ENCODE measurements at places on chromosomes 7 and 10.

GRCh38 chr7:107609811-107610261 is 29.8 kb downstream of the BCAP29 start:
- no peak for DNase-seq

- no peak for DNase-seq
Observed at GRCh38 chr10:99775850-99776249, 6.6 kb upstream of the ABCC2 start.

GRCh38 chr7:71325151-71325550 is 193.2 kb downstream of the GALNT17 start:
- no peak for DNase-seq

DNA sequence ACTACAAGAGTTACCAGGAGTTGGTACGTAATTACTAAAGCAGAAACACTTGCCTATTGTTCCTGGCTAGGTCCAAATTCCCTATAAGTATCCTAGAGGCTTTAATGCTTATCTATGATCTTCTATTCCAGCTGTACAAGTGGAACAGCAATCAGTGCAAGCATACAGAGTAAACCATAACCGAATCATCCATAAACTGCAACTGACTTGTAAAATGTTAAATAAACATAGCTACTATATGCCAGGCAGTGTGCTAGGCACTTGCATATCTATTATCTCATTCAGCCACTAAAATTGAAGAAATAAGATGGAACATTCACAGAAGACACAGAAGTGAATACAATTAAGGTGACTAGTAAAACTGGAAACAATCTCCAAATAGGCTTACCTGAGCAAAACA is 55.7 kb downstream of the IRF5 start:
- no peak for DNase-seq

DNA sequence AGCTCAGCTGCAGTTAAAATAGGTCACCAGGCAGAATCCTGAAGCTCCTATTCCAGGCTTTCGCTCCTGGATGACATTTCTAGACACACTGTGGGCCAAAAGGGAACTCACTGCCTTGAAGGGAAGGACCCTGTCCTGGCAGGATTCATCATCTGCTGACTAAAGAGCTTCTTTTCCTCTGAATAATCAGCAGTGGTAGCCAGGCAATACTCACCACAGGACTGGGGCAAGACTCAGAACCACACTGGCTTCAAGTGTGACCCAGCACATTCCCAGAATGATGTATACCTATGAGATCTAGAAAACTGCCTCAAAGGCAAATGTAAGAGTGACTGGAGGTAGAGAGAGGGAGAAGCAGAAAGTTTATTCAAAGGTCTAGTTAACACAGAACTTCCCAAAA is 29.5 kb upstream of the EBF3 start:
- DNase-seq: no peak

GRCh38 chr7:128904381-128905197 is 5.9 kb downstream of the KCP start:
- DNase-seq: peak; percentile 75

DNA sequence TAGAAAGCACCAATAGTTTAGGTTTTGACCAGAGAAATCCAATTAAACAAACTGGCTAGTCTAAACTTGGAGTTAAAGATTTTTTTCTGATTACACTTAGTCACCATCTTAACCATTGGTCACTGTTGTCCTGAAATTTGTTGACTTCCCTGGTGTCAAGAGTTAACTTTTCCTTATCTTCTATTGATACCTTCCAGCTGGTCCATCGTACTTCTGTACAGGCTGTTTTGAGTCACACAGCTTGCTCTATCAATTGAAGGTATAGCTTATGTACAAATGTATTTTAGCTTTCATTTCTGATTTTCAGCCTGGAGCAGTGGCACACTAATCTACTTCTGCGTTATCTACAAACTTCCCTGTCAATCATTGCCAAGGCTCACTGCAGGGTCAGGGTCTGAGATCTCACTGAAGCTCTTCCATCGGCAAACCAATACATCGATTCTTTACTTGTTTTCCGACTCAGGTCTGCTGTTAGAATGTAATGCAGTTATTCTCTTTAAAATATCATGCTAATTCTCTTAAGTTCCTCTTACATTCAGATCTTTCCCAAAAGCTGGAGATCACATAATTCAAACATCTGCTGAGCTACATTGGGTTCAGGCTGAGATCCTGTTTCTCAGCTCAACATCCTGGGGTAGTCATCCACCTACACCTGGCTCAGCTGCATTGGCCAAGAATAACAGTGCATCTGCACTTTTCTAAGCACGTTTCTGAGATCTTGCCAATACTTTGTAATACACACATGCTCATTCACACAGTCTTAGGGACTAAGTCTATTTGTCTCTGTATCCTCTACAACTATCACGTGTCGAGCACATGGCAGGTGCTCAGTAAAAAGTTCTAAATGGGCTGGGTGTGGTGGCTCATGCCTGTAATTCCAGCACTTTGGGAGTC is 11.3 kb downstream of the MRPS33 start:
- no peak for DNase-seq

DNA sequence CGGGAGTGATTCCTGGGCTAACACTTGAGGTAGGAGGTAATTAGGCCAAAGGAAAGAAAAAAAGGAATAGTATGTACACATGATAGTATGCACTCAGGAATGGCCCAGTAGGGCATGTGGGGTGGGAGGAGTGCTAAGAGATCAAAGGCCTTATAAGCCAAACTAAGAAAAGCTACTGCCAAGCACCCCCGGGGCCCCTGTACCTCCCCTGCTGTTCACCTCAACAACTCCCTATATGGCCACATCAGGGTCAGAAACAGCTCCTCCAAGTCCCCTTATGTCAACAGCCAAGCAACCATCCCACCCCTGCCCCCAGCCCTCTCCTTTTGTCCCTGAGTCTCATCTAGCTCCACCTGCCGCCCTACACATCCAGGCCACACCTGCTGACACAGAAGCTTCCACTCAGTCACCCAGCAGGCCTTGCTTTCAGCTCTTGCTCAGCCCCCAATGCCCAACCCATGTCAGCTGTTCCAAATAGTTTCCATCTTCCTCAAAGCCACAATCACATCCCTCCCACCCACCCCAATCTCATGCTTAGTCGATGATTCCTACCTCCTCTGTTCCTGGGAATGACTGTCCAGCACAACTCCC is 80.2 kb downstream of the SORBS1 start:
- no peak for DNase-seq

DNA sequence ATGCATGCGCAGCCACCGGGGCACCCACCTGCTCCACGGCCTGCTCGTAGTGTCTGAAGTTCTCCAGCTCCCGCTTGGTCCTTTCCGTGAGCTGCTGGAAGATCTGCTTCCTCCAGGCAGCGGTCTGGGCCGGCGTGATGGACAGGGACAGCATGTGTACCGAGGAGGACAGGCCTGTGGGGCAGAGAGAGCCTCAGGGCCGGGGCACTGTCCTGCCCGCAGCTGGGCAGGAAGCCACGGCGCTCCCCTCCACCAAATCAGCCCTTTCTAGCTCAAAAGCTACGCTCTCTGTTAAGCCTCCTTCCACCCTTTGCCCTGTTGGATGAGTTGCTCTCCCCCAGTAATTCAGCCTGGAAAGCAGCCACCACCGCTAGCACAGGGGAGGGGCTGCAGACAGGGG is 19.2 kb downstream of the TECPR1 start:
- no peak for DNase-seq

DNA sequence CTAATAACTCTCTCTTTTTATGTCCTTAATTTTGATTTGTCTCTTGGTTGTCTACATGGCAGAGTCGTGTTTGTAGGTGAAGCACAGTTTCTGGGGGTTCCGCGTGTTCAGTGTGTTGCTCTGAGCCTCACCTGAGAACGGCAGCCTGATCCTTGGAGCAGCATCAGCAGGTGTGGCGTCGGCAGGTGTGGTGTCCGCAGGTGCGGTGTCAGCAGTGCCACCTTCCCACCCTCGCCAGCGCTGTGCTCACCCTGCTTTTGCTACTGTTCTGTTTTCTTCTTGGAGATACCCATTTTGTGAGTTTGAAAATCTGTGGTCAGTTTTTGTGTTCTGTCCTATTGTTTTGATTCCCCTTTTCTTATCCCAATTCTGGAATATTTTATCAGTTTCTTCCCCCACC is 406.6 kb downstream of the GLRX3 start:
- no peak for DNase-seq

DNA sequence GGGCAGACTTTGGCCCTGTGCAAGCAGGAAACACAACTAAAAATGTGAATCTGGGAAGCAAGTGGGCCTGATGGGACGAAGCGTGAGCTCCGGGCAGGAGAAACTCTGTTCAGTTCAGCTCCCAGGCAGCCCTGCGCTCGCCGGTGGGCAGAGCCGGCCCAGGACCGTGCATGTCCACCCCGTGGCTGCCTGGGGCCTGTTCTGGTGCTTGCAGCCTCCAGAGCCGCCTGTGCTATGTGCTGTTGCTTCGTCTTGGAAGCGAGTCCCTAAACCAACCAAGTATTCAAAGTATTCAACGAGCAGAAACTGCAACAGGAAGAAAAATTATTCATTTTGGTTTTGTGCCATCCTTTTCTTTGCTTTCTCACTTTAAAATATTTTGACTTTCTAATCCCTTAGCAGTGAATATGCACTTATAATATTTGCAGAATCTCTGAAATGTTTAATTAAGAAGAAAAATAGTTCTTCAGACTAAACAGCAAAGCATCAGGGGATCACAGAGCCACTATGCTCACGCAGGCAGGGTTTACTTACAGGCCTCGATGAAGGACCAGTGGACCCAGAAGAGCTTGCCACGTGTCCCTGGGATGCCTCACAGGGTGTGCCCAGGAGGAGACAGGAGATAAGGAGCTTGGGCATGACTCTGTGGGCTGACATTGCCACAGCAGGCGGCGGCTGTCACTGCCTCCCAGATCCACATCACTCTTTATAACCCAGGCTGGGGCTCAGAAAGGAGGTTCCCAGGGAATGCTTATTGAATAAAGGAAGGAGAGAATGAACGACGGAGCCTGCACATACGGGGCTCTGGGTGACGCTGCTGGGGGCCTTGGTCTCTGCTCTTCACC is 45.6 kb downstream of the VIPR2 start:
- no peak for DNase-seq

- DNase-seq: no peak
Observed at GRCh38 chr10:68261132-68261856, 29.4 kb upstream of the ATOH7 start.

DNA sequence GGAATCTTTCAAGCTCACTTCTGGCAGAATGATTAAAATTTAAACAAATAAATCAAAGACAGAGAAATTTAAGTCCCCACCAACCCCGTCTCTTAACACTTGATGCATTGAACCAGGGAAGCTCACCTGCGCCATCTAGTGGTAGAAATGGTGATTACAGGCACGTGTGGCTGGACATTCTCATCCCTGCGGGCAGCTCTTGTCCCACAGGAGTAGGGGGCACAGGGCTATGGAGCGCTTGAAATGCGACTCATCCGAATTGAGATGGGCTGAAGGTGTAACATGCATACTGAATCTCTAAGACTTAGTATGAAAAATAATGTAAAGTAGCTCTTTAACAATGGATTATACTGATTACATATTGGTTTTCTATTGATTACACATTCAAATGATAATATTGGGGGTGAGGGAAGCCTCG is 24.8 kb upstream of the SLIT1 start:
- peak; percentile 53 for DNase-seq

GRCh38 chr10:78251016-78251385 is 217.3 kb downstream of the RPS24 start:
- no peak for DNase-seq

- DNase-seq: no peak
Observed at GRCh38 chr7:73736885-73737284, 1.7 kb downstream of the ABHD11 start.

- DNase-seq: no peak
Observed at GRCh38 chr7:46871516-46871915, 710.4 kb downstream of the TNS3 start.

- DNase-seq: no peak
Observed at GRCh38 chr7:100719523-100720278, 567 bp upstream of the EPO start.

DNA sequence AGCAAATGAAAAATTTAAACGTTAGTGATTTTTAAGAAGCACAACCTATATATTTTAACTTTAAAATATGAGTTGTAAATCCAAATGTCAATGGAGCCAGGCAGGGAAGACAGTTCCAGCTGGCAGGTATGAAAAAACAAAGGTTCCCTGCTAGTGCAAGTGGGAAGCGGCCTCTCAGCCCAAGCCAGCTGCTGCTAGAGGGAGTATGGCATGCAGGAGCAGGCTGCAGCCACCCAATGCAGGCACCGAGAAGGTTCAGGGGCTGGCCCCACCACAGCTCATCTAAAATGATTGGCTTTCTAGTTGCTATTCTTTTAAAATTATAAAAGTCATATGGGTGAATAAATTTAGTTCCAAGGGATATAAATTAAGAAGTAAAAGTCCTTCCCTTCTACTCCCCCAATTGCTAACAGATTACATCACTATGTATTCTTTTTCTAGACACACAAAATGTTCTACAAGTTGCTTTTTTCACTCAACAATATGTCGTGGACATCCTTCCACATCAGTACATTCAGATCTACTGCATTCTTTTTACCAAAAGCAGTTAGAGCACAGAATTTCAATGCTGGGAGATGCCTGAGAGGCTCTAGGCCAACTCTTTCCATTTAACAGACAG is 69.3 kb downstream of the SGMS1 start:
- DNase-seq: no peak

- DNase-seq: no peak
Observed at GRCh38 chr7:30780941-30781340, 9.7 kb downstream of the MINDY4 start.

DNA sequence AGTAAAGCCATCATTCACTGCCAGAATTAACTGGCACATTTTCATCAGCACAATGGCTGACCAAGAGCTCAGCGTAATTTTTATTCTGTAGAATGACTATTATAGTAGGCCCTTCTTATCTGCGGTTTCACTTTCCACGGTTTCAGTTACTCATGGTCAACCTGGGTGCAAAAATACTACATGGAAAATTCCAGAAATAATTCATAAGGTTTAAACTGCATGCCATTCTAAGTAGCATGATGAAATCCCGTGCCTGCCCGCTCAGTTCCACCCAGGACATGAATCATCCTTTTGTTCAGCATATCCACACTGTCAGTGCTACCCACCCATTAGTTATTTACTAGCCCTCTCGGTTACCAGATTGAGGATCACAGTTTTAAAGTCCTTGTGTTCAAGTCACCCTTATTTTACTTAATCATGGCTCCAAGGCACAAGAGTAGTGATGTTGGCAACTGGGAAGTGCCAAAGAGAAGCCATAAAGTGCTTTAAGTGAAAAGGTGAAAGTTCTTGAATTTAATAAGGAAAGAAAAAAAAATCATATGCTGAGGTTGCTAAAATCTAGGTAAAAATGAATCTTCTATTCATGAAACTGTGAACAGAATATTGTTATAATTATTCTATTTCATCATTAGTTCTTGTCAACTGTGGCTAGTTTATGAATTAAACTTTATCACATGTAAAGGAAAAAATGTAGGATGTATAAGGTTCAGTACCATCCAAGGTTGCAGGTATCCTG is 204.9 kb downstream of the DOCK4 start:
- DNase-seq: no peak

- peak; percentile 97 for DNase-seq
Observed at GRCh38 chr7:27095897-27096767, at the start of gene HOXA1. TSS of gene HOXA1 (minus strand) at chr7:27096000. CDS start at chr7:27095912, 88 bp downstream.

DNA sequence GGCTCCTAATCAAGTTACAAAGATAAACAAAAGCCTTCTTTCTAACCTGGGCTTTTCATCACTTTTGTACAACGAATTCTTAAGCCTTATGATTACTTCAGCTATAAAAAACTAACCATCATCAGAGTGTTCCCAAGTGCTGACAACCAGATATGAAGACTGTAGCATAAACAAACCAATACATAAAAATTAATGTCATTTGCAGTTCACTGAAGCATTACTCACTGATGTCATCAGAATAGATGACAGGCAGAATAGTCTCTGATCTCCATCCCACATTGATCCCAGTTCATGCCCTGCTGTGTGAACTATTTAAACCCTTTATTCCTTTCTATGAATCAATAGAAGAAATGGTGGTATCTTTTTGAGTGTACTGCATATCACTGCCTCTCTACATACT is 84.4 kb downstream of the DNAJC1 start:
- no peak for DNase-seq

Measured in GM19239 (cell line).